ENCODE measurements at places on chromosomes 6 and 20.

GRCh38 chr6:77972334-77972733, 319.5 kb downstream of the MEI4 start:
- no peak for DNase-seq

GRCh38 chr6:21166754-21167153, 426.8 kb upstream of the SOX4 start:
- no peak for DNase-seq

DNA sequence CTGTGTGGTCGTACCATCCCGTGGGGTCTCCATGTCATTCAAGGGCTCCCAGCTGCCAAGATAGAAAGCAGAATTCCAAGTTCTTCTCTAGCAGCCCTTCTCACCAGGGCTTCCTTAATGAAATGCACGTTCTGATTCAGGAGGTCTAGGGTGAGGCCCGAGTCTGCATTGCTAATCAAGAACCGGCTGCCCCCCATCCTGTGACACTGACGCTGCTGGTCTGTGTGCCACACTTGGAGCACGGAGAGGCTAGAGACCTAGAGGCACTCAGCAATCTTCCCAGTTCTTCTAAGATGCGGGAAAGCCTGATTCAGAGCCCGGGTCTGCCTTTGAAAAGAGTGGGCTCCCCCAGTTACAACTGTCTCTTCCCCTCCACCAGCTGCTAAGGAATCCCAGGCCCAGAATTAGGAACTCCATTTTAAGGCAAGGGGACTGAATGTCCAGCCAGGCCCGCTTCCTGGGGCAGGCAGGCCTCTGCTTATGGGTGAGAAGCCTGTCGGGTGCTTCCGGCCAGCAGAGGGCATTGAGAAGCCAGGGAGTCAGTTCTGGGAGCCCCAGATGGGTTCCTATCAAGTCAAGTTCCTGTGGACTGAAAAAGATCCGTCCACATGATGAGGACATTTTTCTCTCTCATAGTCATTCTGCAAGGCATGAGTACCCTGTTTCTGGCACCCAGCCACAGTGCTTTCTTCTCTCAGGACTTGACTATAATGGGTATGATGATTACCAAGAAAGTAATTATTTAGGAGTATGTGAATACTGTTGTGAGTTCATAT, 69.8 kb upstream of the RIN2 start:
- no peak for DNase-seq

- no peak for DNase-seq
These were observed 63.1 kb downstream of the TTI1 start for GRCh38 chr20:37969949-37970855.

DNA sequence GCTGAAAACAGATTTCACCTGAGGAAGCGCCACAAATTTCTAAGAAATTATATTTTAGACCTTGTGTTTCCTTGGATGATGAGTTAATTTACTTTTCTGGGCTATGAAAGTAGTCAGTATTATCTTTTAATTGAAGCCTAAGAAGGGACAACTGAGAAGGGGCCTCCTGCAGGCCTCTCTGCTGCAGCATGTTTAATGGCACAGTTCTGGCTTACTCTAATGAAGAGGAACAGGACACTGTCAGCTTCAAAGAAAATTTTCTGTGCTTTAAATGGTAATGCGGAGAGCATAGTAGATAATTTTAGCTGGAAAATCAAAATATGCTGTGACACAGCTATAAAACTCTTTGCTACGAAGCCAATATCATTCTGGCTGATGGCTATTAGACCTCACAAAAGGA, 167.4 kb downstream of the HDGFL1 start:
- DNase-seq = no peak

- DNase-seq = no peak
These were observed 16.9 kb upstream of the PBOV1 start for GRCh38 chr6:138235205-138235604.

GRCh38 chr6:75463908-75464307, 29.7 kb downstream of the FILIP1 start:
- no peak for DNase-seq

DNA sequence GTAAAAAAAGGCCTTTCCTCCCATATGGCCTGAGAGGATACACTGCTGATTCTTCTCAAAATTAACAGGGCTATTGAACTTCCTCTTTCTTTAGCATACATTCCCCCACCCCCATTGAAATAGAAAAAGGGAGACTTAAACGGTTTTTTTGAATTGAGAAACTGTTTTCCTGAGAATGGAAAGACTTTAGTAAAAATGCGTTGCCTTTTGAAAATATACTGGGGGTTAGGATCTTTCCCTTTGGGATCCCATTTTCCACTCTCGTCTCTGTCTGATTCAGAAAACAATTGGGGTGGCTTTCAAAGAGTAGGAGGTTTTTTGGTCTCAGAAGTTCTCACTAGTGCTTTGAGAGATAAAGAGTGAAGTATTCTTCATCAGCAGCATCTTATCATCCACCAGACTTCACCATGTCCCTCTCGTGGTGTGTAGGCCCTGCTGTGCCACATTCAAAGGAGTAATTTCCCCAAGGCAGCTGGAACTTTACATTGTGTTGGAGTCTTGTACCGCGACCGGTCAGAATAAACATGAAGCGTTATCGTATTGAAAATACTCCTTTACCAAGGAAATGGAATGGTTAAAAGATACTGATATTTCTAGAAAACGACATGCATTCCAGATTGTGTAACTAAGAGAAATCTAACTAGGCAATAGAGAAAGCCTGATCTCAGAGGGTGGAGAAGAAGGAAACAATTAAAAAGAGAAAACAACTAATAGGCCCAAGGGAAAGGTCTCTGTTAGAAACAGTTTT, 10.6 kb downstream of the MYB start:
- DNase-seq = no peak
